Stimulated activated CD8-positive, alpha-beta memory T cell treated with anti-CD3 and anti-CD28 coated beads, Interleukin-2, amount 100 ng/mL, for 48 hours (primary cell): ENCODE measurements at places on chromosomes 5 and 9.

- no peak for DNase-seq
Measured at GRCh38 chr9:137619240-137620047, 639 bp downstream of the EHMT1 start.

GRCh38 chr5:113382731-113383130 is 52.1 kb downstream of the TSSK1B start:
- no peak for DNase-seq

DNA sequence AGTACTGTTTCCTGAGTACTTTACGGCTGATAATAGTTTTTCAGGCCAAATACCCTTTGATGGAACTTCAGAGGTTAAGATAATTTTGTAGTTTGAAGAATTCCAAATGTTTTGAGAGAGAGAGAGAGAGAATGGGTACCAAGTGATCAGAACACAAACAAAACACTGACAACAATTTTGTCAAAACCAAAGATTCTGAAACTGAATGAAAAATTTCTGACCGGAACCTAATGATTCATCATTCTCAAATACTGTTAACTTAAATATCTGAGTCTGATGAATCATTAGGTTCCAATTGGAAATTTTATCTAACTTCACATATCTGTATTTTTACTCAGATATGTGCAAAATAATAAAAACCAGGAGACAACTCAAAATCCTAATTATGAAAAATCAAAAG is 4.0 kb downstream of the LMBRD2 start:
- no peak for DNase-seq

DNA sequence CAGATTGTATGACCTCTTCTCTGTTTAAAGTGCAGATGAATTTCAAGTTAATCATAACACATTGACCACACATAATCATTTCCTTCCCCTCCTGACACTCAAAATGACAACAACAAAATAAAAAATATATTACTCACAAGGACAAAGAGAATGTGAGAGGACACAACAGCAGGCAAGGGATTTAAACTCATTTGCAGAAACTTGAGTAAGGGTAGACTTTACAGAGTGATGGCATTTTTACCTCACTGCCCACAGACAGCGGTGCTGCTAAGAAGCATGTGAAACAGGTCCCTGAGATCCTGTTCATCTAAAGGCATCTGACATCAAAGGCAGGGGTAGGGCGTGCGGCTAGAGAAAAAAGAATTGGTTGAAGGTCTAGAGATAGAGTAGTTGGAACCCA is 99.0 kb downstream of the TRIM36 start:
- no peak for DNase-seq

DNA sequence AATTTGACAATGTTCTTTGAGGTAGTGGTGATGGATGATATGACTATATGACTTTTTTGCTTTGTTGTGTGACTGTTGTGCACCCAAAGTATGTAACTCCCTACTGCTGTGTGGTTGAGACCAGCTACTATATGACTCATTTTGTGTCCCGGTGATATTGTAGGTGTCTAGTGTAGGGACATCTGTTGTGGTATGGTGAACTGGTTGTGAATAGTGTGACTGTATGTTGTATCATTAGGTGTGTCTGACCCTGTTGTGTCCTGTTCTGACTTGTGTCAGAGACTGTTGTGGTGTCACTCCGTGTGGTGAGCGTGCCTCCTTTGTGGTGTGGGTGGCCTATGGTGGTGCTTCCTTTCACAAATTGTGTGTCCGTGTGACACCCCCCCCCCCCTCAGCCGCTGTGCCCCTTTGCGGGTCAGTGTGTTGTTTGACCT is 11.2 kb upstream of the CXXC5 start:
- no peak for DNase-seq

- no peak for DNase-seq
Measured at GRCh38 chr5:108295578-108296368, 86.1 kb downstream of the FBXL17 start.

DNA sequence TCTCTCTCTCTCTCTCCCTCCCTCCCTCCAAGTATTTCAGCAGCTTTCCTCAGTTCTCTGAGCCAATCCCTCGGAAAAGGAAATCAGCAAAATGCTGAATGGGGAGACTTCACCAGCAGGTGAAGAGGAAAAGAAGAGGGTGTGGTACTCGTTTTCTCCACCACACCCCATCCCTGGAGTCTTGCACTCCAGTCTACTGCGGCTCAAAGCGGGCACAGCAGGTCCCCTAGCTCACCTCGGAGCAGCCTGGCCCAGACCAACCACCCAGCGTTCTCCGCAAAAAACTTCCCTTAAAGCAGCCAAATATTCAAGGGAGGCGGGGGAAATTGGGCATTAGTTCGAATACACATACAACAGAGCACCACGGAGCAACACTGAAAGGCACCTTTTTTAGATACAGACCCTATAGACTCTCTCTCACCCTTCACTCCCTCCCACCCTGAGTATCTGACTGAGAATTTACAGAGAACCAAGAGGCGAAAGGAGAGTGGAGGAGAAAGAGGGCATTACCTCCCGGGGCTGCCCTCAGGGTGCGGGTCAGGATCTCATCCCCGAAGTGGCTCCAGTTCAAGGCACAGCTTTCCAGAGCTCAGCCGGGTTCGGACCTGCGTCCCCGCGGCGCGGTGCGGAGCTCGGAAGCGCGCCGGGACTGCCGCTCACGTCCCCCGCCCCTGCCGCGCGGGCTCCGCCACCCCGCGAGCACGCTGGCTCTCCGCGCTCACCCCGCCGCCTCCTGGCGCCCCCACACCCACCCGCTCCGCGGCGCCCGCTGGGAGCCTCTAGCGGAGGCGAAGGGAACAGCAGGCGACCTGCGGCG is 1638.5 kb upstream of the C9orf72 start:
- peak; percentile 21 for DNase-seq

- no peak for DNase-seq
Measured at GRCh38 chr5:77449981-77450380, 42.1 kb downstream of the WDR41 start.

GRCh38 chr5:154830219-154830595 is 20.2 kb downstream of the FAXDC2 start:
- no peak for DNase-seq

GRCh38 chr9:38387066-38387465 is 5.4 kb upstream of the ALDH1B1 start:
- no peak for DNase-seq

- no peak for DNase-seq
Measured at GRCh38 chr9:104900871-104901270, 27.1 kb downstream of the ABCA1 start.

- no peak for DNase-seq
Measured at GRCh38 chr5:154220625-154221024, 30.1 kb downstream of the GALNT10 start.

DNA sequence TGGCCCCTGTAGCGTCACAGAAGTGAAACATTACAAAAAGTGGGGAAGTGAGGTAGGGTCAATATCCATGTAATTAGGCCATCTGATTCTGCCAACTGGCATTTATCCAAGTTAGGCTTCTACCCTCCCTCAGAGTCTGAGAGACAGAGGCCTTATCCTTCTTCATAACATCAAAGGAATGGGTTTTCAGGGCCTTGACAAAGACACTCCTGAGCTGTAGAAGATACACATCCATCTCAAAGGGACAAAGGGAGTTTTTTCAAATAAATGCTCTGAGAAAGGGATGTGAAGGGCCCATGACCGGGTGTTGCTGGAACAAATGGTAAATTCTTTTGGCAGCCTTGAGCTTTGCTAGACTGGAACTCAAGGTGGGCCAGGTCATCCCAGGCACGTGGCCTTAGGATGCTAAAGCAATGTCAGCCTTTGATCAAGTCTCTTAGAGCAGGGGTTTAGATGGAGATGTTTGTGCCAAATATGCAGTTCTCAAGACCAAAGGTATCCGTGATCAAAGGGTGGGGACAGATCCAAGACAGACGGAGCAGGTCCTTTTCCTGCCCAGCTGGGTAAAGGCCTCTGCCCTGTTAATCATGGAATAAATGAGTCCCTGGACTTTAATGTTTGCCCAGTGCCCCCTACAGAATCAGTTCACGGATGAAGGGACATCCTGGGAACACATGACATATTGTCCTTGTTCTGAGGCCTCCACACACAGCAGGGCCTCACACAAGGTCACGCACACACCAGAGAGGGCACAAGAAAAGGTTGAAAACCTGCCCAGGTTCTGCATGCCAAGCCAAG is 10.0 kb upstream of the FAM169A start:
- no peak for DNase-seq

- peak; percentile 63 for DNase-seq
Measured at GRCh38 chr9:136978073-136978864, 965 bp downstream of the PTGDS start.

- no peak for DNase-seq
Measured at GRCh38 chr5:57450991-57451876, 31.4 kb downstream of the ACTBL2 start.

DNA sequence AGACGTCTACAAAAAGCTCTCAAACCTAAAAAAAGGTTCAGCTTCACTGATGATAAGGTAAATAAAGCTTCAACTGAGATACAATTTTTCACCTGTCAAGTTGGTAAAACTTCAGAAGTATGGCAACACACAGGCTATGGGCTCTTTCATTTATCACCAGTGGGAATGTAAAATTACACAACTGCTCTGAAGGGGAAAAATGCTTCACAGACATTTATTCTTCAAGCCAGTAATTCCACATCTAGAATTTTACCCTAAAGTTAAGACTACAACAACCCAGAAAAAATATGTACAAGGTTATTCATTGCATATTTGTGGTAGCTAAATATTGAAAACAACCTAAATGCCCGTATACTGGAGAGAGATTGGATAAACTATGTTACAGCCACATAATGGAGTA is 48.1 kb upstream of the NREP start:
- no peak for DNase-seq

GRCh38 chr5:18105449-18105848 is 471.2 kb downstream of the TAF11L14 start:
- DNase-seq: no peak

GRCh38 chr9:136906266-136906665 is 19.9 kb downstream of the TRAF2 start:
- no peak for DNase-seq

DNA sequence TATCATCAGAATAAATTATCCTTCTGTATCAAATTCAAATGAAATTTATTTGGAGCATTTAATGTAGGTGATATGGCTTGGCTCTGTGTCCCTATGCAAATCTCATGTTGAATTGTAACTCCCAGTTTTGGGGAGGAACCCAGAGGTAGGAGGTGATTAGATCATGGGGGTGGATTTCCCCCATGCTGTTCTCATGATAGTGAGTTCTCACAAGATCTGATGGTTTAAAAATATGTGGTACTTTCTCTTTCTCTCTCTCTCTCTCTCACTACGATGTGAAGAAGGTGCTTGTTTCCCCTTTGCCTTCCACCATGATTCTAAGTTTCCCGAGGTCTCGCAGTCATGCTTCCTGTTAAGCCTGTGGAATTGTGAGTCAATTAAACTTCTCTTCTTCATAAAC is 678.4 kb upstream of the RGMB start:
- no peak for DNase-seq

GRCh38 chr5:178223828-178224335 is 8.7 kb downstream of the PHYKPL start:
- DNase-seq: no peak

DNA sequence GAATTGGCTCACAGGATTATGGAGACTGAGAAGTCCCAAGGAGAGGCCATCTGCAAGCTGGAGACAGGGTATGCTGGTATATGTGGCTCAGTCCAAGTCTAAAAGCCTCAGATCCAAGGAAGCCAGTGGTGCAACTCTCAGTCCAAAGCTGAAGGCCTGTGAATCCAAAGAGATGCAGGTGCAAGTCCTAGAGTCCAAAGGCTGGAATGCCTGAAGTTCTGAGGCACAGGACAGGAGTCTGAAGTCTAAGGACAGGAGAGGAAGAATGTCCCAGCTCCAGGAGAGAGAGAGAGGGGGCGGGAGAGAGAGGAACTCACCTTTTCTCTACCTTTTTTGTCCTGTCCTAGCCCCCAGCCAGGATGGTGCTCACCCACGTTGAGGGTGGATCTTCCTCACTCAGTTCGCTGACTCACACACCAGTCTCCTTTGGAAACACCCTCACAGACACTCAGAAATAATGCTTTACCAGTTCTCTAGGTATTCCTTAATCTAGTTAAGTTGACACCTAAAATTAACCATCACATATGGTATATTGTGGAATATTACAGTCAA is 49.6 kb downstream of the KCNN2 start:
- DNase-seq: no peak

GRCh38 chr9:94086486-94087345 is 2.5 kb downstream of the PTPDC1 start:
- DNase-seq: no peak

DNA sequence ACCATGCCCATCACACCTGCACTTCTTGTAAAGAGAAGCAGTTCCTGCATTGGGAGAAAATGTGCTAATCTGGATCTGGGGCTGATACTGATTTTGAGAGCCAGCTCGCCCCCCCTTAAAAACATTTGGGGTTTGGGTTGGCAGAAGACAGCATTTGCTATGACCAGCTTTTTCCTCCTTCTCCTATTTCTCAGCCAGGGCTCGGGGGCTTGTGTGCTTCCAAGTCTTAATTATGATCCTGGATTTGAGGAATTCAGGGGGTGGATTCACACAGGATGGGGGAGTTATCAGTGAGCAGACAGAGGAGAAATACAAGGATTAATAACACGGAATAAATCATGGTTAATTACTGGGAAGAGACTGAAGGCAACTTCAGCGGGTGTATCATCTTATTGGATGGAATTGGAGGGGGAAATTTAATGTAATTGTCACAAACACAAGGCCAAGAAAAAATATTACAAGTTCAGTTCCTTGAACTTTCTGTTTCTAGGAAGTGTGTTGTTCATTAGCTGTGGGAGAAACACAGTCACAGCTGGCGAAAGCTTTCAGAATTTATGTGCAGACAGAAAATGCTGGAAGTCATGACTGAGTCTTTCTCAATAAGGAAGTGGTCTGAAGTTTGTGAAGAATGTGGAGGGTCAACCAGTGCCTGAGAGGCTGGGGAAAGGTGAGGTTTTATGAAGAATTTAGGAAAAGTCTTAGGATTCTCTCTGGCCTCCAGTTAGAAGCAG is 15.3 kb downstream of the C9orf152 start:
- no peak for DNase-seq

DNA sequence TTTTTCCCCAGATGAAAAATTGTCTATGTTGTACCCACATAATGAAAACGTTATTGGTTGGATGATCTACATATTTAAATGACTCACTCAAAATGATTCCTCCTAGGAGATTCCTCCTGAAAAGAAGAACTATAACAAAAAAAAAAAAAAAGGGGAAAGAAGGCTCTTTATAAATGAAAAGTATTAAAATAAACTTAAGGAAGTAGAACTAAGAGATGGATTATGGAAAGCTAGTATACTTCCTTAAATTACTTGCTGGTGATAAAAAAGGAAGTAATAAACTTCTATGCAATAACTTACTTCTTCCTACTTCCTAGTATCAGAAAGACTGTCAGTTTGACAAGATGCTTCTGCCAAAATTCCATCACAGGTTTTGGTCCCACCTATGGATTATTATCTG is 1087.7 kb downstream of the CDH12 start:
- DNase-seq: no peak

- DNase-seq: no peak
Measured at GRCh38 chr9:121858788-121859187, 207.4 kb downstream of the DAB2IP start.

GRCh38 chr5:140372971-140373487 is 13.0 kb downstream of the SLC4A9 start:
- peak; percentile 25 for DNase-seq

DNA sequence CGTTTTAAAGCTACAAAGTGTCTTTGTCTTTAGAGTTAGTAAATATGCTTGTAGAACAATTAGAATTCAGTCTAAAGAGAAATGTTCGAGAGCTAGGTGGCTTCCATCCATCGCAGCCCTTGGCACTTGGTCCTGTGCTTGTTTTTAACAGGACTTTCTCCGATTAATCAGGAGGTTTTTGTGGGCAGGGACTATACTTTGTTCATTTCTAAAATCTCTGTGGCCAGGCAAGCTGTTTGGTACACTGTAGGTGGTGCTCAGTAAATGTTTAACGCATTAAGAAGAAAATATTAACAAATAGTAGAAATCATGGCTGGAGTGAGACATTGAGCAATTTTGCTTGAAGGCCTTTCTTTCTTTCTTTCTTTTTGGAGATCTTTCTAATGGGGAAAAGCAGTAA is 20.8 kb downstream of the AGXT2 start:
- no peak for DNase-seq
